ENCODE measurements at places on chromosomes 3 and 15.

DNA sequence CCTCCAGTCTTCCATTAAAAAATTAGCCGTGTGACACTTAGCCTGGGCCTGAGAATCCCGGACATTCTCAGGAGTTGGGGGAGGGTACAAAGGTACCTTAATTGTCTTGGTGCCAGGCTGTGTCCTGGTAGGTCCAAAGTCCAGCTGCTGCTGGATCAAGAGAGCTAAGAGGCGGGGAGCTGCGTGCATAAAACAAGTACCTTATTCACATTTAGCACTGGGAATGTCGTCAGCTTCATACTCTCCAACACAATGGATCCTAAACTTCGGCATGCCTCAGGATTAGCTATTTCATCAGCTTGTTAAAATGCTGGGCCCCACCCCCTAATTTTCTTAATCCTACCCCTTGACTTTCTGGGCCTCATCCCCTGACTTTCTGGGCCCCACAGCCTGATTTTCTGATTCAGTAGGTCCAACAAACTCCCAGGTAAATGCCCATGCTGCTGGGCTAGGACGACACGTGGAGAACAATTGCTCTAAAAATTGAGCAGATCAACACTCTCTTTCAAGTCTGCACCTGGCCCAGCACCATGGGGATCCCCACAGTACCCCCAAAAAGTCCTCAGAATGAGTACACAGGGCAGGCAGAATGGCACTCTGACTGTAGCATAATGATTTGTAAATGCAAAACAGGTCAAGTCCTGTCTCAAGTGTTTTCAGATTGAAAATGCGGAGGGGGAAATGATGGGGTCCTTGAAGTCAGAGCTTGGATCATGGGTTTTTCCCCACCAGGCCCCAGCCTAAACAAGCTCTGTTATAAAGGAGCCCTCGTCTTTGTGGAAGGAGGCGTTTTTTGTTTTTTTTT lies 5.6 kb upstream of the AEN start:
- no peak for DNase-seq

GRCh38 chr3:177746337-177746933 lies 549.2 kb upstream of the TBL1XR1 start:
- no peak for DNase-seq

GRCh38 chr15:25972141-25972675 lies 109.1 kb upstream of the ATP10A start:
- no peak for DNase-seq

DNA sequence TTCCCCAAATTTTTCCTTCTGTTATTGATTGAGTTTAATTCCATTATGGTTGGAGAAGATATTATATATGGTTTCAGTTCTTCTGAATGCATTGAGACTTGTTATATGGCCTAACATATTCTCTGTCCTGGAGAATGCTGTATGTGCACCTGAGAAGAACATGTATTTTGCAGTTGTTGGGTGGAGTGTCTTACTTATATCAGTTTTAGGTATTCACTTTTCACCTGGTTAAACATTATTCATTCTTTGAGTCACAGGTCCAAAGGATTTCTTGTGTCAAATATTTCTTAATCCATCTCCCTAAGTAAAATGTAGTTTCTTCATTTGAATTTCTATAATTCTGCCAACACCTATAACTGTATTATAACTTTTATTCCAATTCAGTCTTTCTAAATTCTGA lies 17.8 kb downstream of the ACKR2 start:
- DNase-seq = no peak

DNA sequence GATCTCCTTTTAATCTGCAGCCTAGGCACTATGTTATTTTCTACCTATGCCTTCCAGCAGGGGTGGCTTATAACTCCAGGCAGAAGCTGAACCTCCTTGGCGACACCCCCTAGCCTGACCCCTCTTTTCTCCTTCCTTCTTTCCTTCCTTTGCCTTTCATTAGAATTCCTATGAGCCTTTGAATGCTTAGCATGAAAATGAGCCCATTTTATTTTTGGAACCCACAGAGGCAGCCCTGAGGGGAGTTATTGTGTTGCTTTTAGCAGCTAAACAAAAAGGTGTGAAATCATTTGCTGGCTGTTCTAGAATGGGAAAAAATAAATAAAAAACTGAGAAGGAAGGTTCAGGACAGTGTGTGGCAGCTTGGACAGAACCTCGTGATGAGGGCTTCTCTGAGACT lies 164.6 kb upstream of the ICE2 start:
- DNase-seq = no peak

Data from activated T-cell treated with anti-CD3 and anti-CD28 coated beads for 48 hours (primary cell).